NCI-H1436 treated with DMSO at 0.1 percent for 48 hours (cell line): ENCODE measurements at places on chromosomes 1 and 21.

GRCh38 chr1:223504741-223505140 lies 111.5 kb downstream of the CCDC185 start:
- DNase-seq = peak; percentile 64

DNA sequence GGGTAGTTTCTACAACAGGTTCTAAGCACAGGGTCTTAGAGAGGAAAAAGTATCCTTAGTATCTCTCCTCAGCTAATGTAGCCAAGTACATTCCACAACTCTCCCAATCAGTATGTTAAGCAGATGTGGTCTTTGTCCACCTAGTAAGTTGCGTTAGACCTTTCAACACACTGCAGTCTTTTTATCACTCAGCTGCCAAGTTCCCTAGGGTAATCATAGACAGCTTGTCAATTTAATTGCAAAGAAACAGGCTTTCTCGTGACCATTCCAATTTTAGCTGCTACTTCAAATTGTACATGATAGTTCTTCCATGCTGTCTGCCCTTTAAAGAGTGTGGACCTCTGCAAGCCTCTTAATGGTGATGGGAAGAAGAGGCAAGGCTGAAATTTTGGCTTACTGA lies 211.8 kb upstream of the PKN2 start:
- DNase-seq = no peak

- no peak for DNase-seq
These were observed 2.9 kb upstream of the MTF1 start for GRCh38 chr1:37862330-37862729.

DNA sequence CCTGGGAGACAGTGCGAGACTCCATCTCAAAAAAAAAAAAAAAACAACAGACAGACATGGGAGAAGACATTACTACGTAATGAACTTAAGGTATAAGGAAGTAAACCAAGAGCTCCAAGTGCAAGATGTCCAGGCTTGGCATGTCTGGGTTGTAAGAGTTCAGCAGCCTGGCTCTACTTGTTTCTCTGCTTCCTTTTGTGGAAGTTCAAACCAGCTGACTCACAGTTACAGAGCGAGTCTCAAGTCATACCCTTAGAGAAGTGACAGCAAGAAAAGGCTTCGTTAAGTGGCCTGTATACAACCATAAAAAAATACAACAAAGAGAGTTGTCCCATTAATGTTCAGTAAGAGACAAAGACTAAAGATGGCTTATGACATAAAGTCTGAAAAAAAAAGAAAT lies 1.3 kb downstream of the RIT1 start:
- no peak for DNase-seq

GRCh38 chr21:44737706-44738354 lies 26.5 kb upstream of the TSPEAR start:
- DNase-seq = no peak

DNA sequence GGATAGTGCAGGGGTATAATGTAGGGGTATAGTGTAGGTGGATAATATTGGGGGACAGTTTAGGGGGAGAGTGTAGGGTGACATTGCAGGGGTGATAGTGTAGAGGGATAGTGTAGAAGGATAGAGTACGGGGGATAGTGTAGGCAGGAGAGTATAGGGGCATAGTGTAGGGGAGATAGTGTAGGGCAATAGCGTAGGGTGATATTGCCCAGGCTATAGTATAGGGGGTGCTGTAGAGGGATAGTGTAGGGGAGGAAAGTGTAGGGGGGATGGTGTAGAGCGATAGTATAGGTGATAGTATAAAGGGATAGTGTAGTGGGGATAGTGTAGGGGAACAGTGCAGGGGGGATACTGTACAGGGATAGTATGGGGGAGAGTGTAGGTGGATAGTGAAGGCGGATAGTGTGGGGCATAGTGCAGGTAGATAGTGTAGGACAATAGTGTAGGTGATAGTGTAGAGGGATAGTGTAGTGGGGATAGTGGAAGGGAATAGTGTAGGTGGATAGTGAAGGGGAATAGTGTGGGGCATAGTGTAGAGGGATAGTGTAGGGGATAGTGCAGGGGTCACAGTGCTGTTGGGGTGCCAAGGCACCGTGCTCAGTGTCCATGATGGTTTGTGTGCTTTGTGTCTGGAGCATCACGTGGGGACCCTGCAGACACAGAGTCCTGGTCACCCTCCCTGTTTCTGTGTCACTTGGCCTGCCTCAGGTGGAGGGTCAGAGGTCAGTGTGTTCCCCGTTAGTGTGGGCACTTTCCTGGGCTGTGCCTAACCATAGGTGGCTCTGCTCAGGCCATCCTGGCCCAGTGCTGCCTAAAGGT lies 10.5 kb upstream of the ARF1 start:
- DNase-seq = no peak

GRCh38 chr1:198530953-198531352 lies 9.5 kb downstream of the ATP6V1G3 start:
- DNase-seq = peak; percentile 52

DNA sequence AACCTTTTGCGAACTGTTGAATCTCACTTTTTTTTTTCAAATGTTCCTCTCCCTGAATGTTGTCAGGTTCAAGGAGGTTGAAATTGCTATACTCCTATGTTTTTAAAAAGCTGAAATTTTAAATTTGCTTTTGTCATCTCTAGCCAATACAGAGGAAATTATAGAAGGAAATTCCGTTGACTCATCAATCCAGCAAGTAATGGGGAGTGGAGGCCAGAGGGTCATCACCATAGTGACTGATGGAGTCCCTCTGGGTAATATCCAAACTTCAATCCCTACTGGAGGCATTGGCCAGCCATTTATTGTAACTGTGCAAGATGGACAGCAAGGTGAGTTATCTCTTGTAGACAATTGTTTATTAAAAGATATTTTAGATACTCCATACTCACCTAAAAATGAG lies 36.3 kb downstream of the GABPB2 start:
- no peak for DNase-seq

DNA sequence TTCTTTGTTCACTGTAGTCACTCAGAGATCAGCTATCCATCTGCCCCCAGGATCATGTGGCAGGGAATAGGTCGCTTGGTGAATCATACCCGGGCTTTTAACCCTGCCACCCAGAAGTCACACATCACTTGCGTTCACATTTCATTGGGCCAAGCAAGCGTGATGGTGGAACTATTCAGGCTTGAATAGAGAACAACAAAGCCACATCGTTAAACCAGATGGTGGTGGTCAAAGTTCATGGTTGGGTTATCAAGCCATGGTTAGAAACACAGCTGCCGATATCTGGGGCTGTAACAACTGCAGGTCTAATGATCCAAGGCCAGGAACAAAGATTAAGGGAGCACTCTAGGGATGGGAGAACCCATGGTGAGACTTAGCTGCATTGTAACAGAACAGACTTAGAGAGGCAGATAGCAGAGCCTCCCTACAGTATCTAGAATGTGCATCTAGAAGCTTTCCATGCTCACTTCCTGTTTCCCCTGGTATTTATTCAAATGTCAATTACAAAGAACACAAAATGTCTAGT lies 40.0 kb upstream of the PTPRC start:
- DNase-seq = no peak

GRCh38 chr1:68570871-68571270 lies 74.0 kb upstream of the DEPDC1 start:
- no peak for DNase-seq

- DNase-seq = no peak
These were observed 30.2 kb downstream of the S100A6 start for GRCh38 chr1:153505576-153505975.

GRCh38 chr1:93629101-93630059 lies 52.3 kb downstream of the BCAR3 start:
- DNase-seq = peak; percentile 41

- no peak for DNase-seq
These were observed 36.4 kb upstream of the PRELP start for GRCh38 chr1:203439131-203439730.

GRCh38 chr1:62728963-62729362 lies 40.8 kb upstream of the DOCK7 start:
- DNase-seq = no peak

DNA sequence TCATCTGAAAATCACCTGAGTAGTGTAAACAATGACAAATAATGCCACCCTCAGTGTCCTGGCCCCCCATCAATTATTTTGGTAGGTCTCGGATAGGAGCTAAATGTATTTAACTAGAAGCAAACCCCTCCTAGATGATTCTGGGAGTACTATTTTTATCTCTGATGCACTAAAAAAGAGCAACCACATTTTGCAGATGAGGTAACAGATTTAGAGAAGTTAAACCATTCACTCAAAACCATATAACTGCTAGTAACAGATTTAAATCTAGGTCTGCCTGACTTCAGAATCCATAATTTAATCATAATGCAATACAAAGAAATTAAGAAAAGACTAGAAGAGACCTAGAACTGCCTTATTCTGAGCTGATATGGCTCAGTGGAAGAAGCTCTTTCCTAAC lies 17.3 kb upstream of the PTCH2 start:
- no peak for DNase-seq

DNA sequence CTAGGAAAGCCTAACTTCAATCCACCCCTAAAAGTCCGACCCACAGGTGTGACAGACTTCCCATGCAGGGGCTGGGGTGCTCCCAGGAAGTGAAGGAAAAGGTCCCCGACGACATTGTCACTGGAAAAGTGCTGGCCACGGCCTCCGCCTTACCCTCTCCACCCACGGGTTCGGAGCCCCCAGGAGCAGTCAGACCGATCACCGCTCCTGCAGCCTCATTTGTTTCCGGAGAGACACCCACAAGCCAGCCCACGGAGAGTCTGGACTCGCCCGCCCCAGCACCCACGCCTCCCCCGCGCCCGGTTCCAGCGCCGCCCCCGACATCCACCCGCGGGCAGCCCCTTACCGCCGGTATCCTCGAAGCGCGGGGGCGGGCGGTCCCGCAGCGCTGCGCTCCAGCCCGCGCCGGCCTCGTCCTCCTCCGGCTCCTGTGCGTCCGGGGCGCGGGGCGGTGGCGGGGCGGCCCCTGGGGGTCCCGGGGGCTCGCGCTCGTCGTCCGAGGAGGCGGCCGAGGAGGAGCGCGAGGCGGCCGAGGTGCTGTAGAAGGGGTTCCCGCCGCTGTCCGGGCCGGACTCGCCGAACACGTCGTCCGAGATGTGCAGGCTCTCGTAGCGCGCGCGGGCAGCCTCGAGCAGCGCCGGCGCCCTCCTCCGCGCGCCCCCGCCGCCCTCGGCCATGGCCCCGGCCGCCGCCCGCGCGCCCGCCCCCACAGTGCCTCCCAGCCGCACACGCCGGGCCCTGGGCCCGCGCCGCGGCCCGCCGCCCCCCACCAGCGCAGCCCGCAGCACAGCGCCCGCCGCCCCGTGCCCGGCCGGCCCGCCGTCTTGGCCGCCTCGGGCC lies 660 bp downstream of the PGBD5 start:
- DNase-seq = no peak

DNA sequence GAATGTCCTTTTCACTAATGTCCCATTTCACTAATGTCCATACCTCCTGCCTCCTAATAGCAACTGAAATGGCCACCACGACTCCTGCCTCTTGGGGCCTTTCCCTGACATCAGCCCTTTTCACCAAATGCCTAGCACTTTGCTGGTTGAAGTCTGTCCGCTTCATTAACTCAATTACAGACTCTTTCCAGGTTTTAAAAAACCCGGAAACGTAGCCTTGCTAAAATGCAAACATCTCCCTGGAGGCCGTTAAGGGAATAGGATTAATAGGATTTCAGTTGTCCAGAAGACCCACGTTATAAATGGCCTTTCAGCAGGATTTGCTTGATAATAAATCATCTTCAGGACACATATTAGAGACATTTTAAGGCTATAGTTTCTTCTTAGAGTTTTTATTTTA lies 25.7 kb upstream of the ERO1B start:
- no peak for DNase-seq
